ENCODE measurements at places on chromosomes 6 and 20. TPM values are rescaled to one million over a fixed set of nuclear protein-coding genes. Genes with fewer than 3 reads are reported as not detected.

GRCh38 chr6:109606359-109606758 is 84.6 kb downstream of the AK9 start:
- no peak overlapping the region for H3K4me3 ChIP-seq
- no peaks in the 10 kb centered on the region for H3K27me3 ChIP-seq
- no peaks in the 10 kb centered on the region for H3K4me1 ChIP-seq
- no peak overlapping the region for H3K27ac ChIP-seq

DNA sequence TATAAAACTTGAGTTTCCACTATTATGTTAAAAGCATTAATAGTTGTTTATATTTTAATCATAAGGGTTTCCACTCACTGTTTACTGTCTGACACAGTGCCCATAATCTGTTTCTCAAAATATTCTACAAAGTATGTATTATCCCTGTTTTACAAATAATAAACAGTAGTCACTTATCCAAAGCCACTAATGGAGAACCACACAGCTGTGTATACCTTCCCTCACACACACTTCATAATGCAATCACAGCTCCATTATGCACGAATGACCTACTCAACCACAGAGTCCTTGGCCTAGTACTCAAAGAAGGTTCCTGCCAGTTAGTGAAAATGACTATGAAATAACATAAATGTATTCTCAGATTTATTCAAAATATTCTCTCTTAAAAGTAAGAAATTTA is 103.1 kb downstream of the EPB41L2 start:
- no peak overlapping the region for H3K4me3 ChIP-seq
- no peaks in the 10 kb centered on the region for H3K27me3 ChIP-seq
- H3K27ac ChIP-seq = no peak overlapping the region
- no peak for DNase-seq

- H3K36me3 ChIP-seq = peaks cover 35% of the 10 kb centered on the region
- H3K27ac ChIP-seq = no peak overlapping the region
- no peak overlapping the region for H3K4me3 ChIP-seq
- H3K27me3 ChIP-seq = no peaks in the 10 kb centered on the region
Measured at GRCh38 chr20:44983093-44983674, 16.9 kb downstream of the STK4 start.

GRCh38 chr20:53556267-53556897 is 37.3 kb downstream of the ZNF217 start:
- no peaks in the 10 kb centered on the region for H3K36me3 ChIP-seq
- H3K4me1 ChIP-seq = no peaks in the 10 kb centered on the region
- no peak for DNase-seq
- H3K4me3 ChIP-seq = no peak overlapping the region
- no peak overlapping the region for H3K27ac ChIP-seq
- H3K27me3 ChIP-seq = no peaks in the 10 kb centered on the region

- no peak for DNase-seq
- H3K27me3 ChIP-seq = no peaks in the 10 kb centered on the region
- H3K4me1 ChIP-seq = no peaks in the 10 kb centered on the region
- H3K27ac ChIP-seq = no peak overlapping the region
Measured at GRCh38 chr6:4687989-4688947, 87.9 kb upstream of the CDYL start.

DNA sequence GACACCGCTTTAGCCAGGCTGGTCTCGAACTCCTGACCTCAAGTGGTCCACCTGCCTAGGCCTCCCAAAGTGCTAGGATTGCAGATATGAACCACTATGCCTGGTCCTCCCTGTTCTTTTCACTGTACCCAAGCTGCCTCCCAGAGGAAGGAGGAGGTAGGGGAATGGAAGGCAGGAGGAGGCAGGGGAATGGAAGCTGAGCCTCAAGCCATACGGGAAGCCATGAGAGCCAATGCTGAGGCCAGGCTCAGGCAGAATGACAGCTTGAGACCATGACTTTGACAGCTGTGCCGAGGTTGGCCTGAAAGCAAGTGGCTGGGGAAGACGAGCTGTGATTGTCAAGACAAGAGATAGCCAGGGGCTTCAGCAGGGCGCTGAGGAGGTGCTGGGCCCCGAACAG is 13.6 kb upstream of the ZNF335 start:
- H3K27me3 ChIP-seq = peaks cover 8% of the 10 kb centered on the region
- H3K27ac ChIP-seq = no peak overlapping the region
- H3K4me3 ChIP-seq = no peak overlapping the region
- H3K36me3 ChIP-seq = no peaks in the 10 kb centered on the region
- DNase-seq = no peak

- H3K4me1 ChIP-seq = no peaks in the 10 kb centered on the region
- no peaks in the 10 kb centered on the region for H3K27me3 ChIP-seq
- peaks cover 8% of the 10 kb centered on the region for H3K36me3 ChIP-seq
- H3K27ac ChIP-seq = no peak overlapping the region
- H3K4me3 ChIP-seq = no peak overlapping the region
- DNase-seq = no peak
Measured at GRCh38 chr6:150830439-150831165, 34.9 kb upstream of the MTHFD1L start.

DNA sequence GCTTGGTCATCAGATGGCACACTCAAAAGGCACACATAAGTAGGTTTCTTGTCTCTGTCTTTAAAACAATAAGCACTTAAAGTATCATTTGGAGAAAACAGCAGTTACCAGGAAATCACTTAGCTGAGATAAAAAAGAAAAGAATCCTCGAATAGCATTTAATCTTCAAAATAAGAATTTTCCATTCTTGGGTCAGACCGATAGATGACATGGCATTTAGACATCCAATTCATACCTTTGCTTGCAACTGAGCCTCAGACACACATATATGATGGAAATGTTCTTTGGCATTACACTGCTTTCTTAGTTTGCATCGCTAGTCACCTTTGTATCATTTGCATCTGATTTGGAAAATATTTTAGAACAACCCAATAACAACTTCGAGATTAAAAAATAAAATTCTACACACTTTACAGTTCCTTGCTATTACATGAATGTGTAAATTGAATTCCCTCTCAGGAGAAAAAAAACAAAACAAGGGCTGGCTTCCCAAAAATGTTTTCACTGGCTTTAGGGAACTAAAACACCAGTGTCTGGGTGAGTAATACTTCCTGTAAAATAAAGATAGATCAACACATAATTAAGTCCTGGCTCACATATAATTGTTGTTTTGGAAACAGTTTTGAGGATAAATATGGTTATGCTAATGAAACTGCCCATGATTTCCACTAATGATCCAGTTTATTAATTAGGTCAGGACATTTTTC is 1.3 kb upstream of the RNF217 start:
- H3K27ac ChIP-seq = peak overlapping the region; percentile 91
- H3K4me3 ChIP-seq = peak overlapping the region; percentile 56
- no peaks in the 10 kb centered on the region for H3K27me3 ChIP-seq
- DNase-seq = no peak

DNA sequence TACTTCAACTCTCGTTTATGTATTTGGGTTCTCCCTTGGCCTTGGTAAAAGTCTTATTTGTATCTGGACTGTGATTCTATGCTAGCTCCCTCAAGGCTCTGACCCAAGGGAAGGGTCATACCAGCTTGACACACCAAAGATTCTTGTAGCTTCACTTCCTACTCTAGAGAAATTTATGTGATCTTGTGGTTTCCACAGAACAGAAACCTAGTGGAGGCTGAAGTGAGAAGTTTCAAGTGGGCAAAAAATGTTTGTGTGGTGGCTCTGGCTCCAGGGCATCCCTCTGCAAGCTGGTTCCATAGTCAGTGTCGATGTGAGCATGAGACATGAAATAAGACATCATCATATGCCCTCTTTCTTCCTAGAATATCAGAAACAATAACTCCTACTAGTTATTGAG is 48.1 kb upstream of the TNFRSF21 start:
- no peak overlapping the region for H3K4me3 ChIP-seq
- no peaks in the 10 kb centered on the region for H3K4me1 ChIP-seq
- H3K27me3 ChIP-seq = no peaks in the 10 kb centered on the region
- H3K27ac ChIP-seq = no peak overlapping the region
- no peak for DNase-seq

GRCh38 chr6:81997090-81997926 is 244.8 kb upstream of the TENT5A start:
- no peak for DNase-seq
- H3K36me3 ChIP-seq = no peaks in the 10 kb centered on the region
- no peaks in the 10 kb centered on the region for H3K27me3 ChIP-seq
- no peak overlapping the region for H3K4me3 ChIP-seq

DNA sequence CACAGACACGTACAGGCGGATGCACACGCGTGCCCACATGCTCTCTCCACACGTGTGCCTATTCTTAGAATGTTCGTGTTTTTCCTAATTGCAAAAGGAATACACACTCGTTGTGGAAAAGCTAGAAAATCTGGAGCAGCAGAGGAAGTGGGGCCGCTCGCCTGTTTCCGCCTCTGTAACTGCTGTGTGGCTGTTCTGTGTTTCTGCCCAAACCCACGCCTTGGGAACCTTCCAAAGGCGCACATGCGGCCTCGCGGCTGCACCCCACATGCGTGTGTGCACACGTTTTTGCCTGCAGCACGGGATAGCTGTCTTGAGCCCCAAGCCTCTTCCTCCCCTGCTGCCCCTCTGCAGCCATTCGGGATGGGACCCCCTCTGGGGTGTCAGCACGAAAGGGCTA is 12.2 kb downstream of the SLC17A9 start:
- no peaks in the 10 kb centered on the region for H3K4me1 ChIP-seq
- H3K27ac ChIP-seq = no peak overlapping the region
- no peak for DNase-seq
- H3K27me3 ChIP-seq = no peaks in the 10 kb centered on the region
- no peak overlapping the region for H3K4me3 ChIP-seq
- peaks cover 2% of the 10 kb centered on the region for H3K36me3 ChIP-seq

DNA sequence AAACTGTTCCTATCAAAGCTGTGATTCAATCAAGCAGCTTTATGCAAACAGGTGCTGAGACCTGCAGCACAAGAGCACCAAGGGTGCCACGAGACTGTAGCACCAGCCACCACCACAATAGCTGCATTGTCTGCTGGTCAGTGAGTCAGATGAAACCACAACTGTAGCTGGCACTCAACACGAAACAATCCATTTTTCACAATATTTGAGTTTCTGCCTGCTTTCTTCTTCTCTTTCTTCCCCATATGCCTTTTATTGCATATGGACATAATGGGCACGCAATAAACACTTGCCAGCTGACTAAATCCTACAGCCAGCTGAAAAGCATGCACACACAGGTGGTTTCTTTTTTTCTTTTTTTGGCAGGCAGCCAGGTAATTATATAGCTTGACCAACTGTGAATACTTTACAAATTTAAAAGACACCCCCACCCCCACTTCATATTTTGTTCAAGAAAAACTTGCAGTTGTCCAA is 16.6 kb downstream of the SLC2A12 start:
- DNase-seq = peak; percentile 37
- no peak overlapping the region for H3K27ac ChIP-seq

DNA sequence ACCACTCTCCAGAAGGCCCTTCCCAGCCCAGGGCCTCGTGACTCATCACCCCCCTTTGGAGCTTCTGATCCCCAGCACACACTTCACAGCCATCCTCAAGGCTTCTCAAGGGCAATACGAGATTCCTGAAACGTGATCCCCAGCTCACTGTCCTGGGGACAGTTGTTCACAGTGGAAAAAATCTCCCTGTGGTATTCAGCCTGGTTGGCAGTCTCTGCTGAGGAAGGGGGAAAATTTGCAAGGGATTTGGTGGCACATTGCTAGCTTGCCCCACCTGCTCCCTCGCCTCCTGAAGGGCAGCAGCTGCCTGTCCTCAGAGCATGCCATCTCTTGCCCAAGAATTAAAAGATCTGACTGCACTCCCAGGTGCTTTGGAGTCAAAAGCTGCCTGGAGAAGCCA is 20.7 kb upstream of the PKHD1 start:
- no peaks in the 10 kb centered on the region for H3K27me3 ChIP-seq
- no peak overlapping the region for H3K27ac ChIP-seq
- no peak overlapping the region for H3K4me3 ChIP-seq
- no peaks in the 10 kb centered on the region for H3K36me3 ChIP-seq
- no peak for DNase-seq

- DNase-seq = peak; percentile 57
- no peak overlapping the region for H3K4me3 ChIP-seq
- no peaks in the 10 kb centered on the region for H3K36me3 ChIP-seq
- H3K27me3 ChIP-seq = no peaks in the 10 kb centered on the region
- H3K4me1 ChIP-seq = no peaks in the 10 kb centered on the region
- H3K27ac ChIP-seq = no peak overlapping the region
Measured at GRCh38 chr20:39874049-39874893, 814.8 kb downstream of the MAFB start.

DNA sequence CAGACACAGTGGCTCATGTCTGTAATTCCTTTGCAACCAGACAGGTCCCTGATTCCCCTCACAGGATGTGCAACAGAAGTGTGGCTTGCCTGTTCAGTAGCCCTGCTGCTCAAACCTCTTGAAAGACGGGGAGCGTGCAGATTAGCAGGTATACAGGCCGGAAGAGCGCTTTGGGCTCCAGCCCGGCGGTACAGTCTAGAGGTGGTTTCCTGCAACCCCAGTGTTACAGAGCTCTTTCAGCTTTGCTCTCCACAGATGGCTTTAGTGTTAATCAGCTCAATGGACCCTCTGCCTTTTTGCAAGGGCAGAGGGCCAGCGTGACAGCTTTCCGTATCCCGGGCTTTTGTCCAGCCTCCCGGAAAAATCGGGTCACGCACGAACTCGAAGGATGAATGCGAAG is 67.2 kb upstream of the TNFRSF21 start:
- H3K27ac ChIP-seq = no peak overlapping the region
- no peak overlapping the region for H3K4me3 ChIP-seq
- no peaks in the 10 kb centered on the region for H3K4me1 ChIP-seq
- H3K36me3 ChIP-seq = no peaks in the 10 kb centered on the region
- DNase-seq = no peak

DNA sequence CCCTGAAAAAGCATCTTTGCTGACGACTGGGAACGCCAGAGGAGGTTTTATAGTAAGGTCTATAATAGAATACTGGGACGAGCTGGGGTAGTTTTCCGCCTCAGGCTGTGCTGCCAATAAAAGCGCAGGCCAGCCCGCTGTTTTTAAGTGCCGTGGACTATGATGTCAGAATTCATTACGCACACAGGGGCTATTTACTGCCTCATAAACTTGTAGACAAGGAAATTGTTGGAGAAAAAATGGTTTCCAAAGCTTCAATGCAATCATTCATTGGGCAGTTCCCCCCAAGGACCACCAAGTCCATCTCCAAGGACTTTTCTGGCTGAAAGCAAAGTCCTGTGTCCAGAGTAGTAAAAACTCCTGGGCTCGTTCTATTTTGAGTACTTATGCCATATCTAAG is 20.4 kb upstream of the FOXF2 start:
- no peaks in the 10 kb centered on the region for H3K4me1 ChIP-seq
- H3K36me3 ChIP-seq = no peaks in the 10 kb centered on the region
- peaks cover 39% of the 10 kb centered on the region for H3K27me3 ChIP-seq
- no peak overlapping the region for H3K4me3 ChIP-seq

- DNase-seq = no peak
- peaks cover 35% of the 10 kb centered on the region for H3K36me3 ChIP-seq
- H3K27ac ChIP-seq = no peak overlapping the region
- no peaks in the 10 kb centered on the region for H3K4me1 ChIP-seq
- no peaks in the 10 kb centered on the region for H3K27me3 ChIP-seq
- H3K4me3 ChIP-seq = no peak overlapping the region
Measured at GRCh38 chr6:16657768-16658167, 103.5 kb downstream of the ATXN1 start.

- no peaks in the 10 kb centered on the region for H3K27me3 ChIP-seq
- H3K4me1 ChIP-seq = no peaks in the 10 kb centered on the region
- H3K36me3 ChIP-seq = no peaks in the 10 kb centered on the region
- DNase-seq = no peak
- no peak overlapping the region for H3K27ac ChIP-seq
Measured at GRCh38 chr6:42503894-42504293, 52.2 kb upstream of the TRERF1 start.

The TREM2 gene
- 0.28 TPM for polyA plus RNA-seq

The TPBG gene
- 5.4 TPM for polyA plus RNA-seq

The BANF2 gene
- polyA plus RNA-seq = not detected

The ELOVL2 gene
- 6.7 TPM for polyA plus RNA-seq

The GTSF1L gene
- not detected for polyA plus RNA-seq

The SLC52A3 gene
- 11.3 TPM for polyA plus RNA-seq

The COX4I2 gene
- polyA plus RNA-seq = 1.8 TPM

The CTNNBL1 gene
- polyA plus RNA-seq = 40.1 TPM

The CCR6 gene
- 5.9 TPM for polyA plus RNA-seq

The IL17F gene
- 0.55 TPM for polyA plus RNA-seq
